ENCODE measurements at places on chromosomes 3 and 15.

- DNase-seq = peak; percentile 34
Measured at GRCh38 chr15:57306161-57306943, 70.0 kb upstream of the CGNL1 start.

DNA sequence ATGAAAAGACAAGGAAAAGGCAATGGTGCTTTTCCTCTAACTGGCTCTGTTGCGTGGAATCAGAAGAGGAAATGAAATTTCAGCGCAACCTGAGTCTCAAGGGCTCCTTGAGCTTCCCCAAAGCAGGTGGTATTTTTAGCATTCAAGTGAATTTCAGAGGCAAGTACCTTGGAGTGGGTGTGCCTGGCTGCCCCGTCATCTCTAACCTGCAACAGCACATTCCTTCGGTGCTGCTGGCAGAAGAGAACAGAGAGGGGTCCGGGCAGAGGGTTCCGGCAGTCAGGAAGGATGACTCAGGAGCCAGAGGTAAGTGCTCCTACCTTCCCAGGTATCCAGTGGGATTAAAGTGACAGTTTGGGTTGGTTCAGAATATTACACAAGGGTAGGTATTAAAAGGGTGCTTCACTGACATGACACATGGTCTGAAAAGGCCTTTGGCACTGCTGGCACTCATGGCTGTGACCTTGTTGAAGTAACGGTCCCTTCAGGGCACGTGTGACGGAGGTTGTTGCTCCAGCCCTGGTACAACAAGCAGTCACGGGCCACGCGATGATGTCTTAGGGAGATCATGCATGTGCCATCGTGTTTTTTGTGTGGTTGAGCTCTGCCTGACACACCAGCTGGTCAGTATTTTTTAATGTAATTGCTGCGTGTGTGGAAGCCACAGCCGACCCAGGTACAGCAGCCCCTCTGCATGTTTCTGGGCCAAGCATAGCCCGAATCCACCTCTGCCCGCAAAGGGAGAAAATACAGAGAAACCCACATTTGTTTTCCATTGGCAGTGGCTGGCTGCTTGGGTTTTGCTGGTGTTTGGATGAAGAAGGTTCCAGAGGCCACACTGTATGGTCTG, 75.7 kb downstream of the LRRK1 start:
- no peak for DNase-seq

DNA sequence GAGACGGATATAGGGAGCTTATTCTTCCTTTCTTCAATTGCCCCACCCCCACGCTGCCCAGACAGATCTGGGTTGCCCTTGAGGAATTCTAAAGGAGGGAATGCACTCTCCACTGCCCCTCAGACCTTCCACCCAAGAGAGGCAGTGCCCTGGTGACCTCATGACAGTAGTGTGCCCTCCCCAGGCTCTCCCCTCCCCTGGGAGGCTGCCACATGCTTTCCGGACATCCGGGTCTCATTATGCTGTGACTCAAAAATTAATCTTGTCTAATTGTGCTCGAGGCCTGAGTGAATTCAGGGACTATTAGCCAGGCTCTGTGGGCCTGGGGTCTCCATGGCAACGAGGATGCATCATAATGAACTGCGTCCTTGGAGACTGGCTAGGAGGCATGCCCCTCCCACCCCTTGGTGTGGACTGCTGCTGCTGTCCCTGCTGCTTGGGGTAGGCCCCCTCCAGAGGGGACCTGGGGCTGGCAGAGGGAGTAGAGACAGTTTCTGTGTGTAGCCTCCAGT, 20.8 kb downstream of the CORO2B start:
- no peak for DNase-seq

GRCh38 chr15:85929786-85930185, 135.1 kb upstream of the KLHL25 start:
- DNase-seq = no peak

GRCh38 chr3:52023860-52024764, 28.4 kb upstream of the RPL29 start:
- DNase-seq = no peak

GRCh38 chr3:76011121-76011520, 225.8 kb upstream of the ZNF717 start:
- no peak for DNase-seq

- DNase-seq = peak; percentile 50
Measured at GRCh38 chr3:33372218-33373081, 67.8 kb downstream of the UBP1 start.

- DNase-seq = peak; percentile 18
Measured at GRCh38 chr3:107846279-107846852, 244.5 kb downstream of the CD47 start.

DNA sequence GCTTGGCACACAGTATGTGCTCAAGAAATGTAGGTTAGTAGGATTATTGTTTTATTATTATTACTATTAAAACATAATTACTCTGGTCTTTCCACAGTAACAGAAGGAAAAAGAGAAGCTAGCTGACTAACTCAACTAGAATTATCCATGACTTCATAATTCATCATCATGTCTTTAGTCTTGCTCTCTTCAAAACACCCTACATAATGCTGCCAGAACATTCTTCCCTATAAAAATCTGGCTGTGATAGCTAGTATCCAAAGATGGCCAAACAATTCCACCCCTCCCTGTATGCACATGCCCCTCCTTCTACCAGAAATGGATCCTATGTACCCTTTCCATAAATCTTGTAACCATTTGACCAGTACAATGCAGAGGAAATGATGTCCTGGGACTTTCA, 48.8 kb upstream of the SRGAP3 start:
- DNase-seq = no peak

DNA sequence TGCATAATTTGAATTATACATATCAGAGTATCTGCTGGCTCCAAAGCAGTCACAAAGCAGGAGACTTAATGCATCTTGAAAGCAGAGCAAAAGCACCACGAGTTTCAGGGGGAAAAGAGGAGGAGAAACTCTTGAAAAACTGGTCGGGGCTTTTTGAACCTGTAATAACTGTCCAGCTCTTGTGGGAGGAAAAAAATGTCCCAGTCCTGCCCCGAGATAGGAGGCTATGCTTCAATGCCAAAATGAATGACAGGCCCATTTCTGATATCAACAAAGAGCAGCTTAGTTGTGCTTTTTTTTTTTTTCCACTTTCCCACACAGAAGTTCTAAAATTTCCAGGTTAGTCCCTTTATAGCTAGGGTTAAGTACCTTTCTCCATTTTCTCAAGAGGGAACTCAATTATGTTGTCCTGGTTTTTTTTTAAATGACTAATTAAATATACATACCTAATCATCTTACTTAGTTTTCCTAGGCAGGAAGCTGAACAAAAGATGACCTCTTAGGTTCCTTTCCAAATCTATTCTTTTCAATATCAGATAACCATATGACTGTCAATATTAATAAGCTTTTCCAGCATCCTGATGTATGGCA, 120.2 kb downstream of the TFDP2 start:
- no peak for DNase-seq

DNA sequence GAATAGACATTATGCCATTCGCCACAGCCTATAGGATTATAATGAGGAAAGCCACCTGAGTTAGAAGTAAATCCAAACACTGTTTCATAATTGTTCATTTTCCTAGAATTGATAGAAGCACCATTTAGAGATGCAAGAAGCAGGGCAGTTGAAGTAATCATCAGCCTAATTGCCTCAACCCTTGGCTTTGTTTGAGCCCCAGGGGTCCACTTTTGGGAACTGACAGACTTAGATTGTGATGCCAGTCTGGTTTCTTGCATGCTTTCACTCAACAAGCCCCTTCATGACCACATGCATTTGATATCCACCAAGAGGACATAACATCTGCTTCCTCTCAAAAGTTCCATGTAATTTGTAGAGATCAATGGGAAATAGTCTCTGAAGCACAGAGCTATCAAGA, 97.2 kb upstream of the COL8A1 start:
- DNase-seq = no peak

- DNase-seq = no peak
Measured at GRCh38 chr3:52458770-52459545, 3.6 kb downstream of the NISCH start.
